ENCODE measurements at places on chromosomes 5 and 9.

GRCh38 chr5:175700991-175701390 lies 43.1 kb downstream of the HRH2 start:
- no peak for DNase-seq

DNA sequence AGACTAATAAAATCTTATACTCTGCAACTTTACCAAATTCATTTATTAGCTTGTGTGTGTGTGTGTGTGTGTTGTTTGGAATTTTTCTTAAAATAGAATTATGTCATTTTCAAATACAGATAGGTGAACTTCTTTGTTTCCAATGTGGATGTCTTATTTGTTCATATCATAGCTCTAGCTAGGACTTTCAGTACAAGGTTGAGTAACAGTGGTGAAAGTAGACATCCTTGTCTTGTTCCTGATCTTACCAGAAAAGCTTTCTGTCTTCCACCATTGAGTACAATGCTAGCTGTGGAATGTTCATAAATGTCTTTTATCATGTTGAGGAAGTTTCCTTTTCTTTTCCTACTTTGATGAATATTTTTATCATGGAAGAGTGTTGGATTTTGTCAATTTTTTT lies 74.8 kb downstream of the CCDC192 start:
- DNase-seq = no peak

DNA sequence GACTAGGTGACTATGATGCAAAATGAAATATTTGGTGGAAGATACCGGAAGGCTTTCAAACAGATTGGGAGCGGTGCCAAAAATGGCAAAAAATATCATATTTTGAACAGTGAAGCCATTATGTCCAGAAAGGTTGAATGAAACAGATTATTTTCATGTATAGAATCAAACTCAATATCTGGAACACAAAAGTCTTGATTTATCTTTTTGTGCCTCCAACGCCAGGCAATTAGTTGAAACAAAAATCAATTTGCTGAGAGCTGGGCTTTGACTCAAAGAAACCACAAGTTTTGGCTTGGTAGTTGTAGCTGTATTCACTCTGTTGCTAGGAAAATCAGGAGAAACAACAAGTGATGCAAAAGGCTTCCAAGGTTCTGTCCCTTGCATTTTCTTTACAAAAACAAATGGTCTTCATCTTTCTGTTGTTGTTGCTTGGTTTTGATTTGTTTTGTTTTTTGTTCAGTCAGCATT lies 421.7 kb upstream of the TYRP1 start:
- no peak for DNase-seq

GRCh38 chr5:14771972-14772371 lies 99.6 kb downstream of the ANKH start:
- DNase-seq = no peak
